ENCODE measurements at places on chromosomes 6 and 20.
A peak's percentile ranks its signal among the peaks of the same experiment; 100 is the strongest.

DNA sequence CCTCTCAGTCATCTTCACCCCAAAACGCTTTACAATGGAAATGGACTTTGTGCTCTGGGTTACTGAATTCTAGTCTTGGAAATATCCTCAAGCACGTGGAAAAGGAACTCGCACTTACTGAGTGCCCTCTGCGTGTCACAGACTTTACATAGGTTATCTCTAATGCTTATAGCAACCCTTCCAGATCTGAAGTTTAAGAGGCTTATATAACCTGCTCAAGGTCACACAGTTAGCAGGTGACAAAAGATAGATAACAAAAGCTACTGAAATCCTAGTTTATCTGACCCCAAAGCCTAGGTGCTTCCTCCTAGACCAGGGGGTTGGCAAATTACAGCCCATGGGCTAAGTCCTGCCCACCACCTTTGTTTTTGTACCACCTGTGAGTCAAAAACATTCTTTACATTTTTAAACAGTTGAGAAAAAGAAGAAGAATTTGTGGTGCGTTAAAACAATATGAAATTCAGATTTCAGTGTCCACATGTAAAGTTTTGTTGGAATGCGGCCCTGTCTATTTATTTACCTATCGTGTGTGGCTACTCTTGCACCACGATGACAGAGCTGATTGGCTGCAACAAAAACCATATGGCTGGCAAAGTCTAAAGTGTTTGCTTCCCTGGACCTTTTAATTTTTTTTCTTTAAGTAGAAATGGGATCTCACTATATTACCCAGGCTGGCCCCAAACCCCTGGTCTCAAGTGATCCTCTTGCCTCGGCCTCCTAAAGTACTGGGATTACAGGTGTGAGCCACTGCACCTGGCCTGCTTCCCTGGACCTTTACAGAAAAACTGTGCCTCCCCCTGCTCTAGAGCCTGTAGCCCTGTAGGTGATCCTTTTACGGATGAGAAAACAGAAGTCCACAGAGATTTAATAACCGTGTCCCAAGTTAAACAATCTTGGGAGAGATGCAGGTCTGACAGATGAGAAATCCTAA is 110.2 kb upstream of the RREB1 start:
- DNase-seq, result no peak

GRCh38 chr6:36326356-36326995 is 10.2 kb downstream of the BNIP5 start:
- DNase-seq, result peak; percentile 52

- DNase-seq, result no peak
These were observed 22.2 kb upstream of the PHACTR3 start for GRCh38 chr20:59581993-59582679.

DNA sequence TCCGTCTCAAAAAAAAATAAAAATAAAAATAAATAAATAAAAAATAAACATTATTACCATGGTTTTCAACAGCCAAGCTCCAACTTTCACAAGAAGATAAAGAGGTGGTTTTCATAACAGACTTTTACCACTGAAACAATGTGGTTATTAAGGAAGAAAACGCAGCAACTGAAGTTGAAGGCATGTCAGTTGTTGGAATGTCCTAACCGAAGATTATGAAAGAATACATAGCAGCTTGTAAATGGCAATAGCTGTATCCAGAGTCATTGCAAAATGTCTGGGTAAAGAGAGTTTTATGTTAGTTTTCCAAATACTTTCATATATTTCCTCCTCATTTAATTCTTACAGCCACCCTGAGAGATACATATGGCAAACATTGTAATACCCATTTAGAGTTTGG is 161.6 kb upstream of the MARCKS start:
- no peak for DNase-seq

- no peak for DNase-seq
These were observed 773 bp downstream of the SMAP1 start for GRCh38 chr6:70668499-70668812.

DNA sequence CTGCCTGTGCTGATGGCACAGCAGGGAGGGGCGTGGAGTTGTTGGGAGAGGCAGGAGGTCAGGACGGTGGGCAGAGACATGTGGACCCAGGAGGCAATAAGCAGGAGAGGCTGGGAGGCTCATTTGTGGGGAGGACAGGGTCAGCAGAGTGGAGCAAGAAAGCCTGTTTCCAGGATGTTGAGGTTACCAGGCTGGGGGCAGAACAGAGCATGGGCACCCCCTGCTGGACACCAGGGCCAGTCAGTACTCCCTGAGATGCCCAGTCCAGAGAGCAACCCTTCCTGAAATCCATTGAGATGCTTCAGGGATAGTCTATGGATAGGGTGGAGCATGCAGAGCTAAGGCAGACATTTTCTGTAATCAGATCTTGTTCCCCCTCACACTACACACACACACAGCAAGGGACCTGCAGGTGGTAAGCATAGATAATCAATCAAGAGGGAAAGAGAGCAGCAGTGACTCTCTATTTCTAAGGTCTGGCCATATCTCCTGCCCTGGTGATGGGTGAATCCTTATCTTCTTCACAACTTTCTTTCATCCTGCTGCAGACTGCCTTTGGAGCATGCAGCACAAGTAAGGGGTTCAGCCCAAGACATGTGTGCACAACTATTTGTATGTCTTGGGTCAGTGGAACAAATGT is 41.7 kb downstream of the MOCS1 start:
- DNase-seq, result peak; percentile 41

GRCh38 chr20:46099491-46100287 is 9.9 kb upstream of the NCOA5 start:
- DNase-seq, result no peak

DNA sequence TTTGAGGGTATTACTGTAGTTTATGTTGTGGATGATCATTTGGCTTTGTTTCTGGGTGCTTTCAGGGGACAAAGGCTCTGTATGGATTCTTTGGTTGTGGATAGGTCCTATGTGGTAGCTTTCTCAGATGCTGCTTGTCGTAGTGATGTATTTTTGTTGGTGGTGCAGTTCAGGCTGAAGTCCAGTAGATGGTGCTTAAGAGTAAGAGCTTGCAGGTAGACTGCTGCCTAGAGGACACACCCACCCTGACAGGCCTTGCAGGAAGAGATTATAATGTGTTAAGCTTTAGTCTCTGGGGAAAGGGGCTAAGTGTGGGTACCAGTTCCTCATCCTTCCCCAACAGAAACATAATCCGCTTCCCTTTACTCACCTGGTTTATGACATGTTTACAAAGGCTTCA is 62.6 kb upstream of the ADGRB3 start:
- no peak for DNase-seq

- DNase-seq, result no peak
These were observed 95.7 kb downstream of the SLC23A2 start for GRCh38 chr20:4905613-4906012.

DNA sequence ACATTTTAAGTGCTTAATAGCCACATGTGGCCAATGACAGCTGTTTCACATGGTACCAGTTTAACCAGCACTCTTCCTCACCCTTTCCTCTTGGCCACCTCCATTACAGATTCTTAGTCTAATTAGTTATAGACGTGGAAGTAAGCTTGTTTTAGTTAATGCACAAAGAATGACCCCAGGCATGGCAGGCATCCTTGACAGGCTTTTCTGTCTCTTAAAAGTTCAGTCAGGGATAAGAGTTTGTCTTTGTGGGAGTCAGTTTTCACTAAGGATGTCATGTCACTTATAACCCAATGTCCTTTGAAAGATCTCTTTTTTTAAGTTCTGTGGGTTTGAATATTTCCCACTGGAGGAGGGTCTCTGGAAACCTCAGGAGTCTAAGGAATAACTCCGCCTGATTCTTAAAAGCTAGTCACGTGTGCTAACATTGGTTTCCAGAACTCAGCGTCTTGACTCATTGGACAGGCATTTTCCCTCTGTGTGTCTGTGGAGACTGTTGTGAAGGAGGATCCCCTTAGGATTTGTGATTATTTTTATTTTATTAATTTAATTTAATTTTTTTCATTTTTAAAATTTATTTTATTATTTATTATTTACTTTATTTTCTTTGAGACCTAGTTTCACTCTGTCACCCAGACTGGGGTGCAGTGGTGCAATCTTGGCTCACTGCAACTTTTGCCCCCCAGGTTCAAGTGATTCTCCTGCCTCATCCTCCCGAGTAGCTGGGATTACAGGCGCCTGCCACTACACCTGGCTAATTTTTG is 171.4 kb downstream of the ZFAND3 start:
- no peak for DNase-seq

- no peak for DNase-seq
These were observed 195.3 kb upstream of the SULF2 start for GRCh38 chr20:47980336-47981177.

GRCh38 chr6:27130668-27131428 is 116.7 kb upstream of the PRSS16 start:
- DNase-seq, result no peak

DNA sequence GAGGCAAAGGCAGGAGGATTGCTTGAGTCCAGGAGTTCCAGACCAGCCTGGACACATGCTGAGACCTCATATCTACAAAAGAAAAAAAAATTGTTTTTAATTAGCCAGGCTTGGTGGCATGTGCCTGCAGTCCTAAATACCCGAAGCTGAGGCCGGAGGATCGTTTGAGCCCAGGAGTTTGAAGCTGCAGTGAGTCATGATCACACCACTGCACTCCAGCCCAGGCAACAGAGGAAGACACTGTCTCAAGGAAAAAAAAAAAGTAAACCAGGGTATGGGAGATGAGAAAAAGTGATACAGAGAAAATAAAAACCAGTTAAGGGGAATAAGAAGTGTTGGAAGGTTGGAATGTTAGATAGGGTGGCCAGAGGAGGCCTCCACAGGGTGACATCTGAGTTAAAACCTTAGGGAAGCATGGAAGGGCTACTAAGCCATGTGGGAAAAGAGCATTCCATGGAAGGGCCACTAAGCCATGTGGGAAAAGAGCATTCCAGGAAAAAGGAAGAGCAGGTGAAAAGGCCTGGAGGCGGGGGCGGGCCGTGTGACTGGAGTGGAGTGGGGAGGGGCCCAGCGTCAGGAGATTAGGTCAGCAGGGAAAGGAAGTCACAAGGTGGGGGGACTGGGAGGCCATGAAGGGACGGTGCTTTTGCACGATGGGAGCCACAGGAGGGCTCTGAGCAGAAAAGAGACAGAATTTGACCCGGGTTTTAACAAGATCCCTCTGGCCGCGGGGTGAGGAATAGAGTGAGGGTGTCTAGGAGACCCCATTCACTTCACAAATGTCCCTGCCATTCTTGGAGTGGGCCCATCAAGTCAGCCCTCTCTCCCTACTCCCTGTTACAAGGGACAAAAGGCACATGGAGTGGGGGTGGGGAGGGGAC is 18.3 kb downstream of the CPNE5 start:
- DNase-seq, result no peak

- no peak for DNase-seq
These were observed 24.7 kb upstream of the MROH8 start for GRCh38 chr20:37204056-37204455.

GRCh38 chr20:341682-342081 is 5.2 kb upstream of the NRSN2 start:
- DNase-seq, result no peak

DNA sequence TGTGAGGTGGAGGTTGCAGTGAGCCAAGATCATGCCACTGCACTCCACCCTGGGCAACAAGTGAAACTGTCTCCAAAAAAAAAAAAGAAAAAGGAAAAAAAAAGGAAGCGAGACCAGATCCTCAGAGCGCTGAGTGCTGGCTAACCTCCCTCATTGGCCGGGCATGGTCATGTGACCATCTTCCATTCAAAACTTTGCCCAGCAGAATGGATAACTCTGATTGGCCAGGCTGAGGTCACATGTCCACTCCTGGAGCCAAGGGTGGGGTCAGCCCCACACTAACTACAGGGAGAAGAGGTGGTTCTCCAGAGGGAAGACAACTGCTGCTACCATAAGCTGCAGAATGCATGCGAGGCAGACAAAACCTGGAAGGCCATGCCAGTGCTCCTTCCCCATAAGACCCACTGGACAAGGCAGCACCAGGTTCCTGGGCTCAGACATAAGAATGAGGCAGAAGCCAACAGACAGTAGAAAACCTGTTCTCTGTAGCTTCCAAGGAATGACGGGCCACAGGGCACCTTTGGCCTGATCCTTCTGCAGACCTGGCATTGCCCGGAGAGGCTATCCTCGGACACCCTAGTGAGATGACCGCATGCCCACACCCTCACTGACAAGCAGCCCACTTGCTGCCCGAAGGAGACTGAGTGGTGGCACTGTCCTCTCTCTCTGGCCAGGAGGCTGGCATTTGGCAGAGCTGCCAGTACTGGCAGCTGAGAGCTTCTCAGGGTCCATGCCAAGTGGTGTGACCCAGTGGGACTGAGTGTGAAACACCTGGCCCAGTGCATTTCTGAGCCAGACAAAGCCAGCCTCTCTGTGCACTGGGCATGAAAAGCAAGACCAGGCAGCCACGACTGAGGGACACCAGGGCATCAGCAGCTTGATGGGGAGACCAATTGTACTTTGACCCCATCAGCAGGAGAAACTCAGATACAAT is 311.9 kb upstream of the SULF2 start:
- DNase-seq, result no peak

GRCh38 chr6:80174900-80175572 is 68.6 kb downstream of the BCKDHB start:
- no peak for DNase-seq

GRCh38 chr6:13573669-13574110 is 711 bp upstream of the SIRT5 start:
- DNase-seq, result no peak

DNA sequence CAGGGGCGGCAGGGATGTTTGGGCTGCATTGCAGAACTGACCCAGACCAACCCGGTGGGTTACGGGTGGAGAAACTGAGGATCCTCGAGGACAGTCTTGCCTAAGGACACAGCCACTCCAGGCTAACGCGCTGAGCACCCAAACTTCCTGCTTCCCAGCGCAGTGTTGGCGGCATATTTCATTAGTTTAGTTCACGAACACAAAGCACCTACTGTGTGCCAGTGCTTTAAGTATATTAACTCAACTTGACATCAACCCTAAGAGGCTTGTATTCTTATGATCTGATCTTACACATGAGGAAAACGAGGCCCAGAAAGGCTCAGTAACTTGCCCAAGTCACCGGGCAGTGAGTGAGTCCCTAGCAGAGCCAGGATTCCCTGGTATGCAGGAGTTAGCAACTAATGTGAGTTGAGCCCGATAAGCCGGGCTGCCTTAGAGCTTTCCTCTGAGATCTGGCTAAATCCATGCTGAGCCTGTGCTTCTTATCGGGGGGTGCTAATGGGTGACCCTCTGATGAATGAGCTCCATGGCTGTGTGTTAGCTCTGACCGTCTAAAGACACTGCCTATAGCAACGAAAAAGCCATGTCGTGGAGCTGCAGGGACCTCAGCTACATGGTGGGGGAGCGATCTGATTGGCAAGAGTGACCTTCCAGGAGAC is 92.7 kb downstream of the CD40 start:
- no peak for DNase-seq

Measured in left lung (tissue), 14 donors.